Esophagus mucosa (tissue), 1 donor: ENCODE measurements at places on chromosomes 16 and 17.

DNA sequence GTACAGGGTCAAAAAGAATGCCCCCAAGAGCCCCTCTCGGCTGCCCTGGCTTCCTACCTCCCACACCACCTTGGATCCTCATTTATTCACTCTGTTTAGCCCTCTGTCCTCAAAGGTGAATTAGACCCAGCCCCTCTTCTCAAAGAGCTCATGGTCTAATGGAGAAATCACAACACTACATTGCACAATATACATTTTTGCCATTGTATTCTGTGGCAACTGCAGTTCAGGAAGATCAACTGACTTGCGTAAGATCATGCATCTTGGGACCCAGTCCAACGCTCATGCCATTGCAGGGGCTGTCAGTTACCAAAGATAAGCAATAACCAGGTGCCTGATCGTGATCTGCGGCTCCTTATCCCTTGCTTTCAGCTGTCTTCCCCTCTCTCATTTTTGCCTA, 1.4 kb downstream of the KRT38 start:
- peak; percentile 50 for ATAC-seq

- peak; percentile 64 for ATAC-seq
Measured at GRCh38 chr17:50269477-50270434, 4.5 kb upstream of the TMEM92 start.

- ATAC-seq: no peak
Measured at GRCh38 chr16:83211711-83212110, 584.9 kb downstream of the CDH13 start.

GRCh38 chr17:44774271-44775135, 15.7 kb downstream of the ADAM11 start:
- ATAC-seq: peak; percentile 66

- ATAC-seq: peak; percentile 54
Measured at GRCh38 chr17:34306466-34306865, 12.8 kb upstream of the CCL8 start.

DNA sequence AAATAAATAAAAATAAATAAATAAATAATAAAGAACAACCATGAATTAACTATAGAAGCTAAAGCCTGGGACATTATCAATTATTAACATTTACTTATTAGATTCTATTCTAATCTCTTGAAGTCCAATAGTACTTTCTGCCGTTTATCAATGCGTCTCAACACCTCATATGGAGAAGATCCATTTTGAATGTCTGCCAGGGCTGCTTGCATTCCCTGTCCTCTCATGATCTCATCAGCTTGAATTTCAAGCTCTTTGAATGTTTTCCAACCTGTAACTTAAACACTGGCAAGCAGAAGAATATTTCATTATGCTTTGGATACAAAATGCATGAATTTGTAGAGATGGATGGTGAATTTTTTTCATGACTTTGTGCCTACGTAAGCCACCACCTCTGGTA, 191.9 kb upstream of the ANKFN1 start:
- no peak for ATAC-seq

DNA sequence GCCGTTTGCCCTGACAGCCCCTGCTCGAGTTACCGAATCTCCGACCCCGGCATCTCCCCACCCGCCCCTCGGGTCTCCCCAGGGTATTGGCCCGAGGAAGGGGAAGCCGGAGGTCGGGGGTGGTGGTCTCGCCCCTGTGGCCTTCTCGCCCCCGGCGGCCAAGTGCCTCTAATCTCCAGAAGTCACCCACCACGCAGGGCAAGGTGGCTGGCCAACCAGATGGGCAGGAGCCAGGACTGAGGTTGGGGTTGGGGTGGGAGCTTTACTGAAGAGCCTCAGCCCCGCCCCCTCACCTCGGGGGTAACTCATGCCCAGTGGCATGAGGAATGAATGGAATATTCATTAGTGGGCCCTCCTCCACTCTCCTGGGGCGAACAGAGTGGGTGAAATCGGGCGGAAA, 637 bp downstream of the DHRS11 start:
- peak; percentile 6 for ATAC-seq

- ATAC-seq: no peak
Measured at GRCh38 chr16:78478267-78478861, 378.9 kb downstream of the WWOX start.

- no peak for ATAC-seq
Measured at GRCh38 chr17:17671369-17672129, 9.7 kb upstream of the RAI1 start.

DNA sequence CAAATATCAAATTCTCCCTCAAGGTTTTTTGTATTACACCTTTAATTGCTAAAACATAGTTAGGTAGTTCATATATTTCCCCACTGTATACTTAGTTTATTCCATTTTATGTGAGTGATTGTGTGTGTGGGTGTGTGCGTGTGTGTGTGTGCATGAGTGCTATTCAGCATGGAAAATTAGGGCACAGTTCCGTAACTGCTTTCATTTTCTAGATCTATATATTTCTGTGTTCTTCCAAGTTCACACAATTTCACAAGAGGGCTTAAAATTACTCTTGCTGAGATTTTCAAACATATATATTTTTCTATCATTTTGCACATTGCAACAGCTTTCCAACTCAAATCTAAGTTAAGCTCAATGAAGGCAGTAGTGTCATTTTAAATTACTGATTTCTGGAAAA, 782.9 kb upstream of the SOX9 start:
- ATAC-seq: no peak

- no peak for ATAC-seq
Measured at GRCh38 chr17:76720211-76720610, 6.2 kb downstream of the JMJD6 start.

GRCh38 chr17:10120109-10120485, 78.3 kb downstream of the GAS7 start:
- no peak for ATAC-seq

DNA sequence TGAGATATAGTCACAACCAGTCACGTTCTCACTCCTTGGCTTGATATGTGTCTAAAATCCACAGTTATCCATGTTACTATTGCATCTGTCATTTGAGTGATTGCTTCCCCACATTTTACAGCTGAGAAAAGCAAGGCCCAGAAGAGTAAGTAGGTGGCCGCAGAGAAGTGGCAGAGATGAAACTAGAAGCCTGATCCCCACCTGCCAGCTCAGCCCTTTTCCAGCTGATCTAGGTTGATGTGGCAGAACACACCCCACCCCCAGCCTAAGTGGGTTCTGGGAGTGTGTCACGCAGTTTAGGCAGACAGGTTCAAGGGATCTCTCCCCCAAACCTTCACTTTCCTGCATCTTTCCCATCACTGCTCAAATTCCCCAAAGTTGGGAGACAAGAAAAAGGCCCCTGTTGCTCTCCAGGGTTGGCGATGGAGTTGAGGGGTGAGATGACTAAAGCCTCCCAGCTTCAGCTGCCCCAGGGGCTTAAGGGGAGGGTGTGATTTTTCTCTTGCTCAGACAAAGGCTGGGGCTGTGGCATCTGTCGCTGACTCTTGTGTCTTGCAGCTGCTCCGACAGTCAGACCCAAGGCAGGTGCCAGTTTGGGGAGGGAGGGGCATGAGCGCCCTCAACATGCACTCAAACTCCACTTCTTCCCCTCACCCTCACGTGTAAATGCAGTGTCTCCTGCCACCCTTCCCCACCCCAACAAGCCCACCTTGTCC, 48.9 kb upstream of the LHX1 start:
- no peak for ATAC-seq

GRCh38 chr16:6192532-6192931, 1094.9 kb upstream of the EEF2KMT start:
- no peak for ATAC-seq

- ATAC-seq: no peak
Measured at GRCh38 chr16:11202260-11203091, 53.5 kb downstream of the SOCS1 start.

- peak; percentile 80 for ATAC-seq
Measured at GRCh38 chr16:87487361-87487924, 5.4 kb downstream of the ZCCHC14 start.
